ENCODE measurements at places on chromosomes 1 and 21.
A peak's percentile ranks its signal among the peaks of the same experiment; 100 is the strongest.

DNA sequence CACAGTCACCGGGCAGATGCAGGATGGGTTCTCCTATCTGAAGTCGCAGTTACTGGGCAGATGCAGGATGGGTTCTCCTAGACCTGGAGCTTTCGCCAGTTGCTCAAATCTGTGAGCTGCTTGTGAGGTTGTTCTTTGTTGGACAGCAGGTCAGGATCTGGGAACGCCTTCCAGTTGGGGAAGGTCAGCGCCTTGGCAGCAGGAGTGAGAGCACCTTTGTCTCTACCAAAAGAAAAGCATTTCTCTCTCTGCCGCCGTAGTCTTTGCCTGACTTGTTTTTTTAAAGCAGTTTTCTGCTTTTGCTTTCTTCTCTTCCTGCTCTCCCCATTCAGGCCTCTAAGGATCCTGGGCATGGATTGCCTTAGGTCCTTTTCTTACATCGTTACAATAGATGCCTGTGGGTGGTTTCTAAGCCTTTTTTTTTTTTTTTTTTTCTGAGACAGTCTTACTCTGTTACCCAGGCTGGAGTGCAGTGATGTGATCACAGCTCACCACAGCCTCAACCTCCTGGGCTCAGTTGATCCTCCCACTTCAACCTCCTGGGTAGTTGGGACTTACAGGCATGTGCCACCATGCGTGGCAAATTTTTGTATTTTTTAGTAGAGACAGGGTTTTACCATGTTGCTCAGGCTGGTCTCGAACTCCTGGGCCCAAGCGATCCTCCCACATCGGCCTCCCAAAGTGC lies 15.7 kb downstream of the PEX14 start:
- no peak for DNase-seq

- DNase-seq: peak; percentile 59
These were observed 69.5 kb downstream of the LHX8 start for GRCh38 chr1:75203415-75204277.

DNA sequence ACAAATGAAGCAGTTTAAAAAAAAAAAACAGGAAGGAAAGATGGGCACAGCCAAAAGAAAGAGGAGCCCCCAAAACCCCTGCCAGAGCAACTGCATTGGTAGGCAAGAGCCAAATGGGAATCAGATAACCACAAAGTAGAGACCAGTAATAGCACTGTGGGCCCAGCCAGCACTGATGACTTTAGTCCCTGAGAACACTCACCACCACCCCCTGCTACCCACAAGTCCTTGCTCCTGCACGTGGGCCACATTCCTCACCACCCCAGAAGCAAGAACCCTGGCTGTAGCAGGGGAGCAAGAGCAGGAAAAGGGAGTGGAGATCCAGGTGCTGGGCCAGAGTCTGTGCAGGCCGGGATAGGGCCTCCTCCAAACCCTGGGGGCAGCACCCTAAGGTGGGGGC lies 86.1 kb downstream of the RRAGC start:
- DNase-seq: no peak

DNA sequence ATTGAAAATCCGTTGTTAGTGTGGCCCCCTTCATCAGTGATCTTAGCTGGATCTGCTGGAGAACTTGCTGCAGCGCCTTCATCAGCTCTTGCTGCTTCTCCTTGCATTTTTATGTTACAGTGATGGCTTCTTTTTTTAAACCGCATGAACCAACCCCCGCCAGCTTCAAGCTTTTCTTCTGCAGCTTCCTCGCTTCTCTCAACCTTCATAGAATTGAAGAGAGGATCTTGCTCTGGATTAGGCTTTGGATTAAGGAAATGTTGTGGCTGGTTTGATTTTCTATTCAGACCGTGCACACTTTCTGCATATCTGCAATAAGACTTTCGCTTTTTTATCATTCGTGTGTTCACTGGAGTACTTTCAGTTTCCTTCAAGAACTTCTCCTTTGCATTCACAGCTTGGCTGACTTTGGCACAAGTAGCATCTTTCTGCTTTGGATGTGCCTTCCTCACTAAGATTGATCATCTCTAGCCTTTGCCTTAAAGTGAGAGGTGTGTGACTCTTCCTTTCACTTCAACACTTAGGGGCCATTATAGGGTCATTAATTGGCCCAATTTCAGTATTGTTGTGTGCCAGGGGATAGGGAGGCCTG lies 13.1 kb downstream of the RNF187 start:
- DNase-seq: no peak

DNA sequence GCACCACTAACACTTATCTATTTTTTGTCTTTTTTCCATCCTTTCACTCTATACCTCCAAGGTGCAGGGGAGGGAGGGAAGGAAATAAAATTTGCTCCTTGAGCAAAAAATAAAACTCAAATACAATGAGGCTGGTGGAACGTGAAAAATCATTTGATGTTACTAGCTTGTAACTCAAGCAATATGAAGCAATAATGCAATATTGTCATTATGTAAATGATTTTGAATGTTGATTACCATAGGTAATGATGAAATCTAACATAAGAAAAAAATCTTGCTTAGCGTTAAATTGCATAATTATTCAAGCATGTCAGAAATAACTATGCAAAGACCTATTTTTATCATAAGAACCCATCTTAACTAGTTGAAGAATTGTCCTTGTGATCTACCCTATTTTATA lies 277.7 kb downstream of the KCTD3 start:
- DNase-seq: no peak

DNA sequence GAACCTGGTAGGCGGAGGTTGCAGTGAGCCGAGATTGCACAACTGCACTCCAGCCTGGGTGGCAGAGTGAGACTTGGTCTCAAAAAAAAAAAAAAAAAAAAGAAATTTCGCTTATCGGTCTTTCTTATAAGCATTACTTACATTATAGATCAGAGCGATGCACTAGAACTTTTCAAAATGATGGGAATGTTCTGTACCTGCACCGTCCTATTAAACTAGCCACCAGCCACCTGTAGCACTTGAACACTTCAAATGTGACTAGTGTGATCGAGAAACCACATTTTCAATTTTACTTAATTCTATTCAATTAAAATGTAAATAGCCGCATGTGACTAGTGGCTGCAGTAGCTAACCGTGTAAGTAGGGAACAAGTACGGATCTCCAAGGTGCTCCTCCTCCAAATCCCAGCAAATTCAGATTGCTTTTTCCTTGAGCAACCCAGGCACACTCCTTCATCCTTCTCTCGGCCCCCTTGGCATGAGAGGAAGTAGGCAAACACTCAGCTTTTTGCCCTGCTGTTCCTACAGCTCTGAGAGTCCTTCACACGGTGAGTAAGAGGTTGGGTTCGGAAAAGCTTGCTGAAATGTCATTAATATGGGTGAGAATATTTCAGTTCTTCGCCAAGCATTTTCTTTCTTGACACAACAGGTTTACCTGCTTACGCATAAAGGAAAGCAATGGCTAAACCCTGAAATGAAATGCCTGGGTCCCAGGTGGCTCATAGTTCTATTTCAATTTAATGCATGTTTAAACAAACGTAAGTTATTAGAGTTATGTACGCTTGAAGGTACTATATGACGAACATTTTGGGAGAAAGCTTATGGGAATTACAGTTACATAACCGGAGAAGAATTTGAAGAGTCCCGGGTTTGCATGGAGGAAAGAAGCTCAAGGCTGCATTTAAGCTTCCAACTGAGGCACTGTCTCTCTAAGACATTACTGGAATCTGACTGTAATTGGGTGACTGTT lies 69.5 kb upstream of the HUNK start:
- no peak for DNase-seq

- DNase-seq: no peak
These were observed 7.7 kb downstream of the TRIM11 start for GRCh38 chr1:228398741-228399461.

DNA sequence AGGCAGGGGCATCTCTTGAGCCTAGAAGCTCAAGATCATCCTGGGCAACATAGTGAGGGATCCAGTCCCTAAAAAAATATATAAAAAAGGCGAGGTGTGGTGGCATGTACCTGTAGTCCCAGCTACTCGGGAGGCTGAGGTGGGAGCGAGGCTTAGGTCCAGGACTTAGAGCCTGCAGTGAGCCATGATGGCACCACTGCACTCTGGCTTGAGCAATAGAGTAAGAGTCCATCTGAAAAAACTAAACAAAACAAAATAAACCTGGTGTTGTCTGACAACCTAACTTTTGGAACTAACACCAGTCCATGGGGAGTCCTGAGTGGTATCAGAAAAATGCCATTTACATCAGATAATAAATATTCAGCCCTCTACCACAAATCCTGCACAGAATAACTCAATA lies 110.1 kb upstream of the NRIP1 start:
- DNase-seq: no peak

- DNase-seq: no peak
These were observed 68.1 kb downstream of the PHTF1 start for GRCh38 chr1:113691184-113691583.

DNA sequence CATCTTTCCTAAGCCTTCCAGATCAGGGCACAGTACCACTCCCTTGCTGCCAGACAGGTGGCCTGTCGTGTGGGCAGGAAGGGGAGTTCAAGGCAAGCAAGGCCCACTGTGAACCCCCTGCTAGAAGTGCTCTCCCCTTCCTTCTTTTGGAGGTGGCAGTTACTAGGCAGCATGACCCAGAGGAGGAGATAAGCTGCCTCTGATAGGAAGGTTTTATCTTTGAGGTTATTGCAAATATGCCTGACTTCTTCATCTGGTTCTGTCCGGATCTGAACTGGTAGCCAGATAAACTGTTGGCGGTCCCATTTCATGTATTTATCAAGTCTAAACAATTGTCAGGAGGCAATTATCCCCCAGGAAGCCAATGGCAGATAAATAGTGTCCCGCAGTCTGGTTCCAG lies 198.2 kb upstream of the LMO4 start:
- DNase-seq: no peak

DNA sequence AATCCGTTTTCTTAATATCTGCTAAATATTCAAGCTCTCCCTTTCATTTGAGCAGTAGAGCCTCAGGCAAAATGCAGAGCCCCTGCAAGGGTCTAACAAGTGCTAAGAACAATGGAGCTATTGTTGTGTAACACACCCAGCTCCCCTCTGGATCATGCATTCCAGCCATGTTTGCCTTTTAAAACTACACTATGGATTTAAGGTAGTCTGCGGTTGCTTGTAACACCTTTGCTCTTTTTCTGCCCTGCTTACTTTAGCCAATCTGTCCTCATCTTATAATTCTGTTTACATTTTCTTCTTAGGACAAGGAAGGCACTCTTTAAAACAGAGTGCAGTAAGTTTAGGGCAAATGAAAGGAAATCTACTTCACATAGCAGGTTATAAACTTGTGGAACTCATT lies 60.0 kb upstream of the C1orf105 start:
- no peak for DNase-seq

DNA sequence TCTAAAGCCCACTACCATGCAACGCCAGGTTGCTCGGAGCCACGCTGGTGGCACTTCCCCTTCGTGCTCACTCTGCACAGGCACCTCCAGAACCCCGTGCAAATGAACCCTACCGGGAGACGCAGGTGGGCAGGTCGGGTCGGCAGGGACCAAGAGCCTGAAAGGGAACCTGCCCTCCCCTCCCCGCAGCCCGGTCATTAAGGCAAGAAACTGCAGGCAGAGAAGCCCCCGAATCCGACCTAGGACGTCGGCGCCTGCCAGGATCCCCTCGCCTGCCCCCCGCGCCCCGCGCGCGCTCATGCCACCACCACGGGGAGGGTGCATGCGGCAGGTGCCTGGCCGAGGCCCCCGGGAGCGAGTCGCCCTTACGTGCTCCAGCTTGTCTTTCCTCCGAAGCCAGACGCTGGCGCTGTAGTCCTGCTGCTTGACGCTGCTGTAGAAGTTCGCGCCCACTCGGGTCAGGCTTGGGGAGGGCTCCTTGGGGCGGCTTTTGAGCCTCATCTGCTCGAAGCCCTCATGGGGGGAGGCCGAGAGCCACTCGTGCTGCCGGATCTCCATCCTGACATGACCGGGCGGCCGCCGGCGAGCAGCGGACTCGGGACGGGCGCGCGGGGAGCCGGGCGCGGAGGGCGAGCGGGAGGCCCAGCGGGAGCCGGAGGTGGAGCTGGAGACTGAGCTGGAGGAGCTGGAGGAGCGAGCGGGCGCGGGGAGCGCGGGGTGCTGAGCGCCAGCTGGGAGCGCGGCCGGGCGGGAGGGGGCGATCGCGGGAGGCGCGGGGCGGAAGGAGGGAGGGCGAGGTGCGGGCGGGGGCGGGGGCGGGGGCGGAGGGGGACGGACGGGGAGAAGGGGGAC lies 552 bp downstream of the PLD5 start:
- no peak for DNase-seq

- DNase-seq: no peak
These were observed 33.6 kb downstream of the COL18A1 start for GRCh38 chr21:45438391-45439145.

DNA sequence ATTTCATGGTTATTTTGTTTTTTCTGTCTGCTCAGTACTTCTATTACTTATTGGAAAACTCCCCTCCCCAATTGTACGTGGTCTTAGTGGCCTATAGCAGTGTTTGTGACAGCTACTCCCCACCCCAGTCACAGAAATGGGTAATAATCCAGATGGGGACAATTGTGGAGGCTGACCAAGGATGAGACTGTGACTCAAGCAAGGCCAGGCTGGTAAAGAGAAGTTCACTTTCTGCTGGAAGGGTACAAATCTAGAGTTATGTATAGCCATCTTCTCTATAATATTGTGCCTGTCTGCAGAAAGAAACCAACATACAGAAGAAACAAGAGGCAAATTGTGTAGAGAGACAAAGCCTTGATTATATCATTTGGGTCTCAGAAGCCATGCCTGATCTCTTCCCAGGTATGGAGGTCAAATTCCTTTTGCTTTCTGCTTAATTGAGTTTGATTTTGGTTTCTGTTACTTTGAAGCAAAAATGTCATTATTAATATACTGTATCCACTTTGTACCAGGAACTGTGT lies 270.4 kb downstream of the HLX start:
- no peak for DNase-seq

DNA sequence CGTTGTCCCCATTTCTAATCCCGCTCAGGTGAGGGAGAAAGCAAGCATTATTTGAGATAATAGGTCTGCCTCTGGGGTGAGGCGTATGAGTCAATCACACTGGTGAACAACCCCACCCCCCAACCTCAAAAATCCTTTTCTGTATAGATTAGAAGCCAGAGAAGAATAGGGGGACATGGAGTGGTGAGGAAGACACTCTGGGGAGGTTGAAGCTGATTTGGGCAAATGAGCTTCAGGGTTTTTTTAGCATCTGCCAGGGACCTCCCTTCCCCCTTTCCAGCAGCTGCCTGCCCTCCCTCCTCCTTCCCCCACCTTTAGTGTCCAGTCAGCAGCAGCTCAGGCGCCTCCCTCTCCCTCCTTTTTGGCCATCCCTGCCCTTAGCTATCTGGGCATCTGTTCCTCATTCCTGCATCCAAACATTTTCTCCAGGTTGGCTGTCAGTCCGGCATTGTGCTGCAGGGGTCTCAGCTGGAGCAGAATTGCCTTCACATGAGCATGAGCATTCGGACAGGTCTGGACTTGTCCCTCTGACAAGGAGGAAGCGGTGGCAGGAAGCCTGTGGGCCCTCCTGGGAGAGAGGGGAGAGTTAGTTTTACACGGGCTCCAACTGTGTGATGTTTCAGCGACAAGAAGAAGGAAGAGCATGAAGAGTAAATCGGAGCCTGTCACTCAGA lies 30.8 kb upstream of the PTGFRN start:
- DNase-seq: peak; percentile 78

GRCh38 chr1:247548769-247549182 lies at the start of gene GCSAML:
TSS of gene GCSAML (plus strand) at chr1:247549134. CDS start at chr1:247549192, 58 bp downstream.
- DNase-seq: no peak

DNA sequence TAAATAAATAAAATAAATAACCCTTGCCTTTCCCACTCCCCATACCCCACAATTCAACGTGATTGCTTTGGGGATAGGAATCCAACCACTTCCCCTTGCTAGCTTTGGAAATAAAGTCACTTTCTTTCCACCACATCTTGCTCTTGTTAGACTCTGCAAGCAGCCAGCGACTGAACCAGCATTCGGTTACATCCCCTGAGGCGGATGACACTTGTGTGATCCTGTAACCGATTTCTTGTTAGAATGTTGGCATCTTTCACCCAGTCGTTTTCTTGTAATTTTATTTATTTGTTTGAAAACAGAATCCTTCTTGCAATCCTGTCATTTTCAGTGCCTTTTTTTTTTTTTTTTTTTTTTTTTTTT lies 1.6 kb upstream of the IFNGR2 start:
- no peak for DNase-seq
